Vagina (tissue), 2 donors: ENCODE measurements at places on chromosomes 4 and X.

DNA sequence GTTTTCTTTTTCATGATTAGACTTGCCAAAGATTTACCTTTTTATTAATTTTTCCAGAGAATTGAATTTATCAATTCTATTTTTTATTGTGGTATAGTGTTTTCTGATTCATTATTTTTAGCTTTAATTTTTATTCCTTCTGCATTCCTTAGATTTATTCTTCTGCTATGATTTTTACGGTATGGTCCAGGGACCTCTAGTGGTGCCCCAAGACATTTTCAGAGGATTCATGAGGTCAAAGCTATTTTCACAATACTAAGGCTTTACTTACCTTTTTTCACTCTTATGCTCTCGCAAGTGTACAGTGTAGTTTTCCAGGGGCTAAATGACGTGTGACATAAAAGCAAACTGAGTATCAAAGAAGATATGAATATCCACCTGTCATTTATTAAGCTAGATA, 8.0 kb downstream of the RADX start:
- DNase-seq = no peak

- DNase-seq = no peak
Measured at GRCh38 chr4:83413676-83414075, 41.9 kb downstream of the HELQ start.

GRCh38 chrX:20487227-20487626, 220.5 kb upstream of the RPS6KA3 start:
- no peak for DNase-seq

DNA sequence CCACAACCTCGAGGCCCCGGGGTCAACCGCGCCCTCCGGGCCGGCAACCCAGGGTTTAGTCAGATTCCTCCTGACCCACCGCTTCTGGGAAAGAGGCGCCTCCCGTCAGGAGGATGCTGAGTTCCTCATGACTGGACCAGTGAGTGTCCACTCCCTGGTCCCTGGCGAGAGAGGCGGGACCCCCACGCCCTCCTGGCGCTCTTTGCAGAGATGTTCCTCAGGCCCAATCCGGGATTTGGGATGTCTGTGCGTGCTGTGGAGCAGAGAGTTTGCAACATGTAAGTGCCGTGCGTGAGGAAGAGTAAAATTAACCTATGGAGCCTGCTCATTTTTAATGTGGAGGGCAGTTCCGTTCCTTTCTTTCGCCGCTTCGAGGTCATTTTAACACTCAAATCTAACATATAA, 824 bp upstream of the UGDH start:
- peak; percentile 94 for DNase-seq

GRCh38 chr4:181761156-181761555, 482.0 kb upstream of the TENM3 start:
- no peak for DNase-seq
